ENCODE measurements at places on chromosomes 1 and 21.
A peak's percentile ranks its signal among the peaks of the same experiment; 100 is the strongest.

- no peak for DNase-seq
Measured at GRCh38 chr1:220841293-220841692, 38.0 kb upstream of the HLX start.

- no peak for DNase-seq
Measured at GRCh38 chr1:44301442-44301841, 53.6 kb downstream of the ERI3 start.

GRCh38 chr21:39022035-39022434 lies 161.2 kb downstream of the PSMG1 start:
- DNase-seq: no peak

- peak; percentile 37 for DNase-seq
Measured at GRCh38 chr1:211259638-211260126, 516 bp downstream of the RCOR3 start.

GRCh38 chr1:186900539-186901237 lies 71.9 kb downstream of the PLA2G4A start:
- DNase-seq: no peak

GRCh38 chr21:36423771-36424433 lies 38.7 kb downstream of the CHAF1B start:
- DNase-seq: no peak

DNA sequence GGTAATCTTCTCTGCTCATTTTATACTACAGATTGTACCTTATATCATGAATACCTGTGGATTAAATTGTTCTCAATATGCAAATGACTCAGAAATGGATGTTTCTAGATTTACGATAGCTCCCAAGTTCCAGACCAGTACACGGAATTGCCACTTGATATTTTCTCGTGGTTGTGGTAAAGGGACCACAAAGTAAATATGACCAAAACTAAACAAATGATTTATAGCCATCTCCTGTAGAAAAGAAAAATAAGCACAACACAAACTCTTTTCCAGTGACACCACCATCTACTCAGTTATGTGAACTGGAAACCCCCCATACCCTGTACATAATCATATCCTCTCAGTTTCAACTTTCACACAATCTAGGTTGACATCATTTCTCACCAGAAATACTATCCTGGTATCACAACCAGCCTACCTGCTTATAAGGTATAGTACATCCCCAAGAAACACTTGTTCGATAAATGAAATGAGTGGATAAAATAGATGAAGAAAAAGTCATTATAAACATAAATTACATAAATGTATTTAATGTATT lies 172.3 kb downstream of the ADGRL4 start:
- no peak for DNase-seq

DNA sequence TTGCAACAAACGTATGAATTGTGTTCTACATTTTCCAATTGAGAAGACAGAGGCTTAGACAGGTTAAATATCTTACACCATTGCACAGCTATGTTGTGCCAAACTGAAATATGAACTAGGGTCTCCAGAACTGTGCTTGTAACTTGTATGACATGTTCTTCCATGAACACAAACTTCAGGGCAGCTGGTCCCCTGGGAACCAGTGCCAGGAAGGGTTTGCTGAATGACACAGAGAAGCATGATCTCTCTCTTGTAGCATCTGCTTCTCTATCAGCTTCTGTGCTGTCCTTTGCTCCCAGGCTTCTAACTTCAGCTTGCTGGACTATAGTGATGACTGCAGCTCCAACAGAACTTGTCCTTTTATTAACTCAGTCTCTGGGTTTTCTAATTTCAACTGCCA lies 385.5 kb downstream of the SIPA1L2 start:
- no peak for DNase-seq

DNA sequence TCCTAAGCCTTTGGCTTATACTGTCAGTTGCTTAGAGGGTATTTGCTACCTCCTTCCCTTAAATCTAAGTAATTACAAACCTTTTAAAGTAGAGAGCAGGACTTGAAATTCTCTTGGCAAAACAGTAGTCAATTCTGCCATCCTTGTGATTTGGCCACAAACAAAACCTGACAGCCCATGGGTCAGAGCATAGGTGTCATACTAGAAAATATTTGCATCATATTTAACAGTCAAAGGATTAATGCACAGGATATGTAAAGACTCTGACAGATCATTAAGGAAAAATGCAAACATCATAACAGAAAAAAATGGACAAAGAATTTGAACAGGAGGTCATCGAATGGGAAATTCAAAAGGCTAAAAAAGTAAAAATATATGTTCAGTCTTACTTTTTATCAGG lies 50.5 kb downstream of the ZFYVE9 start:
- no peak for DNase-seq

GRCh38 chr1:200911361-200911760 lies 16.7 kb downstream of the INAVA start:
- no peak for DNase-seq

Measured in T-helper 1 cell (primary cell).